ENCODE measurements at places on chromosomes 1 and 21.

DNA sequence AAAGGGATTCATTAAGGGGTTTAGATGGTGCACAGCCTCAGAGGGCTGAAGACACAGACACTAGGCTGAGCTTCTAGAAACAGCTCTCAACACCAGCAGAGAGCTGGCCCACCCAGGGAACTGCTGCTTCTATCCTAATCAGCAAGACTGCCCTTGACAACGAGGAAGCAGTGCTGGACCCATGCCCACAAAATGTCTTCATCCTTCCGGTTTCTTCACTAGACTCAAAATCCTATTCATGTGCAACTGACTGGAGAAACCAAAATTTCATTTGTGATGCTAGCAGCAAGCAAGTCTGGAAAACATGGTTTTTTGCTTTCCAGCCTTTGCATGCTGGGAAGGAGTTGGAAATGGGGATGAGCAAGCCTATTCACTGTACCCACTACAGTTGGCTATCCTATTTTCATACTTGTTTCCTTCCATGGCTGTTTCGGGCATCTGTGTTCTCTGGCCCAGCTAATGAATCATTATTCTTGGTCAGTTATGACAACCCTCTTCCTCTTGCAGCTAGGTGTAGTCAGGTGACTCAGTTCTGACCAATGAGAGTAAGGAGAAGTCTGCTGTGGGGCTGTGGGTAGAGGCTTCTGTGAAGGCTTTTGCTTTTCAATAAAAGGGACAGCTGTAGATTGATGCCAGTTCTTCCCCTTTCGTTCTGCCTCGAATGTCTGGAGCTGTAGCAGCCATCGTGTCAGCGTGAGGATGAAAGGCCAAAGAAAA, 14.6 kb upstream of the TMEM61 start:
- peak; percentile 54 for DNase-seq

DNA sequence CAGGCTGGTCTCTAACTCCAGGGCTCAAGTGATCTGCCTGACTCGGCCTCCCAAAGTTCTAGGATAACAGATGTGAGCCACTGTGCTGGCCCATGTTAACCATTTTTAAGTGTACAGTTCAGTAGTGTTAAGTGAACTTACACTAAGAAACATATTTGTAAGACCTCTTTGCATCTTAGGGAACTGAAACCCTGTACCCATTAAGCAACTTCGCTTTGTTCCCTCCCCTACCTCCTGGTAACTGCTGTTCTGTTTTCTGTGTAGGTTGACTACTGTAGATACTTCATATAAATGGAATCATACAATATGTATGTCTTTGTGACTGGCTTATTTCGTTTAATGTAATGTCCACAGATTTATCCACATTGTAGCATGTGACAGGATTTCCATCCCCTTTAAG, 11.0 kb downstream of the NUDC start:
- no peak for DNase-seq

DNA sequence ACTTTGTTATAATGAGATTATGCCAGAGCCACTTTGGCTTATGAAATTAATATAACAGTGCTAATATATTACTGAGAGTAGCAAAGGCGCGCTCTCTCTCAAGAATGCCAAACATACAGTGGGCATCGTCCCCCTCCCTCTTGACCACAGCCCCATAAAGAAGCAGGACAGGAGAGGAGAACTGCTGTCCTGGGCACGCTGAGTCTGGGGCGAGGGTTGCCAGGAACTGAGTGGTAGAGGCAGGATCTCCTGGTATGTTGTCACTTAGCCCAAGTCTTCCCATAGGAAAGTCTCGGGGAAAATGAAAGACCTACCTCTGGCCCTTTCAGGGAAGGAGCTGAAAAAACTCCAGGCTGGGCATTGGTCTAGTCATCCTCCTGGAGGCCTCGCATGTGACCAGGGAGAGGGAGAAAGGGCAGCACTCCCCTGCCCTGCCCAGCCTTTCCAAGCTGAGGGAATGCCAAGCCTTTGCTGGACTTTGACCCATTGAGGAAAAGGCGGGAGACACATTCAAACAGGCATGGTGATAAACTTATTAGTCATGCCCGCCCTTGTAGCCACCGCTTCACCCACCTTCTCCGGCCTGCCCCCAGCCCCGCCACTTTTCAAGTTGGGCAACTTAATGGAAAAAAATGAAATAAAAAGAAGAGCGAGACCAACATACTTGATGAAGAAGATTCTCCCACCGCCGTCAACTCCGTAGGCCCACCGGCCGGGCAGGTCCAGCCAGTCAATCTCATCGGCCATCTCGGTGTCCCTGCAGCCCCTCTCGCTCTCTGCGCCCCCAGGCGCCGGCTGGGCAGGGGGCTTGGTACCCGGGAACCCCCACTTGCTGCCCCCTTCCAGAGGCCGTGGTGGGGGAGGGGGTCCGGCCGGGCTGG, 17.4 kb upstream of the PLEKHA6 start:
- no peak for DNase-seq

DNA sequence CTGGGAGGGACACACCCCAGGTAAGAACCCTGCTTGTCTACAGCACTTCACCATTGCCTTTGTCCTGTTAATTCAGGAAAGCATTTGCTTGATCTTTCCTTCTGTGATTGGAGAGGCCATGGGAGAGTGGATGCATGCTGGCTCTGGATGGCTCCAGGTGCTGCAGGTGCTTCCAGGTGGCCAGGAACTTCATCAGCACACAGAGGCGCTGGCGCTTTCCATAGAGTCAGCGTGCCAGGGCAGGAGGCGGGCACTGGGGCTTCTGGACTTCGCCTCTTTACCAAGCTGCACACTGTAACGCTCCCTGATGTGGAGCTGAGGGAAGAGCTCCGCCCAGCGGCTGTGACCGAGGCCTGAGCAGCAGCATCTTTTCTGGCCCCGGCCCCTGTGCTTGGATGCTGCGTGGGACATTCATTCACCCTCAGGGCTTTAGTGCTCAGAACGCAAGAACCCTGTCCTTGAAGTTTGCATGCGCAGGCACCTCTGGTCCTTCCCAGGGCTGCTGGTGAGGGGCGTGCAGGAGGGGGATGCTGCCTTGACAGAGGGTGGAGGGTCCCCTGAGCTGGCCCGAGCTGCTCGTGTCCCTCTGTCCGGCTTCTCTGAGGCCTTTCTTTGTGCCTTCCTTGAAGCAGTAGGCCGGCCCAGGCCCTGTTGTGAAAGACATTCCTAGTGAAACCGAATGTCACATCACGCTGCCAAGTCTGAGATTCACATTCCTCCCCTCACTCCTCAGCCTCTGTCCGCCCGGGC, 1.6 kb upstream of the MX2 start:
- peak; percentile 37 for DNase-seq

DNA sequence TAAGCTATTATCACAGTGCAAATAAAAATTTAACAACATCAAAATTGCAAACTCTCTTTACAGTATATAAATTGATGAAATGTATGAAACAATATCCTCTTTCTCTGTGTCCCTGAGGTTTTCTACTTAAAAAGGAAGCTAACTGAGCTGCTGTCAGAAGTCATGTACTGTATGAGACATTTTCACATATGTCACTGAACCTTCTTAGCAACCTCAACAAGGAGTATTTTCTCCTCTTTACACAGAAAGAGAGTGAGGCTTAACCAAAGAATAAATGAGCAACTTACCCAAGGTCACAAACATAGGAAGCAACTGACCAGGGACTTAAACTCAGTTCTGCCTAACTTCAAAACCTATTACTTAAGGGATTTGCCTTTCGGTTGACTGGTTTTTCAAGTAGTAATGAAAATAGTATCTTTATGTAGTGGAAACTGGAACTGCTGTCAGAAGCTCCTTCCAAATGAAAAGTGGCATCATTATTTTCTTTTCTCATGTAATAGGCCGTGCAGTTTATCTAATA, 288.9 kb downstream of the LRRIQ3 start:
- DNase-seq = no peak

DNA sequence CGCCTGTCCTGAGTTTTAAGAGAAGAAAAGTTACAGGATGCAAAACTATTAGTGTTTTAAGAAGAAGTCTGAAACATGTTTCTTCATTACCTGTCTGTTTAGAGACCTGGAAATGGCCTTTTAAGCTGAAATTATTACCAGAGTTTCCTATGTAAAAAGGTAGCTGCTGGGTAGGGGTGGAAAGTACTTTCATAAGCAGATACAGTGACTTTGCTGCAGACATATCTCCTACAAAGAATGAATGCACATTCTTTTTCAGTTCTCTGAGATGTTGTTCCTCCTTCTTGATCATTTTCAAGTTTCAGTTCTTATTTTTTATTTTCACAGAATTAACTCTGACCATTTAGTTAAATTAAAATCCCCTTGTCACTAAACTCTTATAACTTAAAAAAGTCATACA, 1329.6 kb downstream of the KCNT2 start:
- no peak for DNase-seq

DNA sequence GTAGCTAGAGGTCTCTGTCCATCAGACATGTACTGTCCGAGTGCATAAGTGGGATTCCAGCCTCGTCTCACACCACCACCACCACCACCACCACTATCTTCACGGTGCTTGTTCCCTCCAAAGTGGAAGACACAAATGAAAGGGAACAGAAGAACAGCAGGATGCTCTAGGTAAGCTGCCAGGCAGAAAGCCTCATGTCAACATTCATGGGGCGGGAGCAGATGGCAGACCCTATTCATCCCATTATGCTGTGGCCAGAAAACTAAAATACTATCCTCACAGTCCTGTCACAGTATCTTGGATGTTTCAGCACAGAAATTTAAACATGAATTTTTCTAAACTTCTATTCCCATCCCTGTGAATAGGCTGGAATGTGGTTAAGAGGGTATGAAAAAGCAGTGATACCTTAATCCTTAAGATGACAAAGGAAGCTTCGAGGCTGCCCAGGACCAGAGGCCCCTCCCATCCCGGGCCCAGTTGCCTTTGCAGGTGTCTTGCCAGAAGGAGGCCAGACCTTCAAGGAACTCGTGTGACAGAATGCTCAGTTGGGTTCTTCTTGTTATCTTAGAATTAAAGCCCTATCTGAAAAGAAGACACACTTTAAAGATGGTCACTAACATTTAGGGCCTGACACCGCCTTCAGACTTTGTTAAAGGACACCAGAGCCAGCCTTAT, 24.7 kb downstream of the APCS start:
- no peak for DNase-seq

- peak; percentile 2 for DNase-seq
Measured at GRCh38 chr1:83583351-83584014, 415.4 kb downstream of the TTLL7 start.

- peak; percentile 22 for DNase-seq
Measured at GRCh38 chr1:158951956-158952355, 20.6 kb downstream of the PYHIN1 start.

DNA sequence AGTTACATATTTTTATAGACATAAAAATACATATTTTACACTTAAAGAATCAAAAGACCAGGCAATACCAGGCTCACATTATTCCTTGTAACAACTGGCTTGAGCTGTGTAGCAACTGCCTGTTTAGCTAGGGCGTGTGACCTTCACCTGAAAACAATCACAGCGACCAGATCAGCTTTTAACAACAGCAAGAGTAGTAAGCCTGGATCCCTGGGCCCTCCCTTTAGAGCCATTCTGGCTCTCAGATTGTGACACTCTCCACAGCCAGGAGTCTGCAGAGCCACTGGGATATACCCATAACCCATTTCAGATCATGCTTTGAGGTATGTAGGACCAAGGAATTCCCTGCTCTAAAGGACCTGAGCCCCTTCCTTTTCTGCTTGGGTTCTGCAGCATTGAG, 29.4 kb upstream of the GNG4 start:
- no peak for DNase-seq

GRCh38 chr1:43286115-43286514, 734 bp upstream of the C1orf210 start:
- DNase-seq = no peak

DNA sequence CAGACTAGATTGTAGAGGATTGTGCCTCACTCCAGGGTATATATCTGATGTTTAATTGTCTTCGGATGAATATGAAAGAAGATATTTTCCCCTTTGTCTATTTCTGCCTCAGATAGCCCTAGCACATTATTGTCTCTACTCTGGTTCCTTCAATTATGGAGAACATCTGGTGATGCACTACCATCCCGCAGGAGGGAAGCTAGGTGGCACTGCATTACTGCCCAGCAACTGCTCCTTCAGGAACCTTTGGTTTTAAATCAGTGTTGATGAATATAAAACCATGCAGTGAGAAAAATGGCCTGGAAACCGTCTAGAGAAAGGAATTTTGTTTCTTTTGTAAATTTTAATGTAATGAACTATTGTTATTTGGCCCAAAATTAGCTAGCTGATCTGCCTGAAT, 68.5 kb downstream of the GPR88 start:
- DNase-seq = peak; percentile 79

GRCh38 chr1:165367375-165367993, 11.0 kb upstream of the LMX1A start:
- peak; percentile 66 for DNase-seq

DNA sequence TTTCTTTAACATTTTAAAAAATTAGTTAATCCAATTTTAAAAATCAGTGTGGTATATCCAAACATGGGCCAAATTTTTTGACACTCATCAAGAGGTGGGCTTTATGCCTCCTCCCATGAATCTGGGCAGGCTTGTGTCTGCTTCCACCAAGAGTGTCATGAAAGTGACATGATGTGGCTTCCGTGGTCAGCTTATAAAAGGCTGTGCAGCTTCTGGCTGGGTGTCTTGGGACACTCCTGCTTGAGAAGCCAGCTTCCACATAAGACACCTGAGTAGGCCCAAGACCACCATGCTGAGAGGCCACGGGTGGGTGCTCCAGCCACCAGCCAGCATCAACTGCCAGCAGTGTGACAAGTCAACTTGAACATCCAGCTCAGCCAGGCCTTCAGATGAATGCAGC, 74.3 kb upstream of the RUNX3 start:
- no peak for DNase-seq

All from fibroblast of villous mesenchyme (primary cell).